ENCODE measurements at places on chromosomes 2 and 18.
A peak's percentile ranks its signal among the peaks of the same experiment; 100 is the strongest.

DNA sequence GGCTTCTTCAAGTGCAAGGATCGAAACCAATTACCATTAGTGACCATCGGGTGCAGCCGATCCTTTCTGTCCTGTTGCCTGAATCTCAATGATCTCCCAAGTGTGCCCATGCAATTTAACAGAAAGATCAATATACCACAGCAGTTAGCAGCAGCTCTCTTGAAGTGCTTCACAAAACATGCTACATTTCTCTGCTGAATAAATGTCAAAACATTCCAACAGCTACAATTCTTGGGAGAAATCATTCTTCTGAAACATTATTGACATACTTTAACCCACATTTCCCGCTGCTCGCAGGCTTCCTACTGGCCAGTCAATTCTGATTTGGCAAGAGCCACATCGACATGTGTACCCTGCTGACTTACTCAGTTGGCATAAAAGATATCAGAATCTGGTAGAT, 907.7 kb downstream of the TMEM182 start:
- DNase-seq, result no peak

DNA sequence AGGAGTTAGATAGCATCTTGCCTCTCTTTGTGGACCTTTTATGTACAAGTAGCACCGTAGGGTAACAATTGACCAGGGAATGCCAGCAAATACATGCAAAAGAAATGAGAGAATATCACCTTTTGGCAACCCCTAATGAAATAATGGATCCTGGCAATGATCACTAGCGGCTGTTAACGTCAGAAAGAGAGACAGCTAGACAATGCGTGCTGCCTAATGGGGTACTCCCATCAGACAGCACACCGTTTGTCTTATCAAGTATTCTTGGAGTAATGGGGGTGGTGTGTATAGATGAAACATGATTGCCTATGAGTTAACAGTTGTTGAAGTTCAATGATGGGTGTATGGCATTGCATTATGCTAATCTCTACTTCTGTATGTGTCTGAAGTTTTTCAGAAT, 1.6 kb downstream of the ELAC1 start:
- no peak for DNase-seq

- DNase-seq, result no peak
These were observed 107.2 kb upstream of the ZNF236 start for GRCh38 chr18:76715012-76715610.

GRCh38 chr18:21110713-21111345, 784 bp downstream of the ROCK1 start:
- DNase-seq, result peak; percentile 47

DNA sequence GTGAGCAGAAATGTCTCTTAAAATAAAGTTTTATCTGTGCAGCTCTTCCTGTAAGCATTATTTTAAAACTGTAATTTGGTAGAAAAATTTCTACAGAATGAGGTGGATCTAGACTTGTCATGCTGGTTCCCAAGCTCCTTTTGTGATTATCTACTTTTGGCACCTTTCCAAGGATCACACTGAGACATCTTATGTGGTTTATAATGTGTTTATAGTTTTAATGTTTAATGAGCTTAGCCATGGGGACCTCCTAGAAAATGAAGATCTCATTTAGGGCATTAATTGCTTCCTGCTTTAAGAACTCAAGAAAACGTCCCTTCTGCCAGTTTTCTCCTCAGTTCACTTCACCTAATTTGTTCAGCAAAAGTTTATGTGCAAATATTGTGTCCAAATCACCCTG, 468.4 kb downstream of the SUCLG1 start:
- DNase-seq, result no peak

DNA sequence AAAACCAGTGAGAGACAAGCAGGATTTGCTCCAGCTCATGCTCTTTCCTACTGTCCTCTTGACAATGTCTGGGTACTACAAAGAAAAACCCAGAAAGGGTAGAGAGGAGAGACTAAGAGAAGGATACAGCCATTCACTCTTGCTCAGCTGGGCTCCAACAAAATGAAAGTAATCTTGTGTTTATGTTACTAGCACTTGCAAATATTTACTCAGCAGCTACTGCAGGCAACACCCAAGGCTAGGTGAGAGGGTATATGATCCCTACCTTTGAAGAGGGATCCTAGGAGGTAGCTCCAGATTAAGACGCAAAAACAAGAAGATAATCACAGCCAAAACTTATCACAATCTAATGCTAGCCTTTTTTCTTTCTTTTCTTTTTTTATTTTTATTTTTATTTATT, 329.6 kb upstream of the ACVR2A start:
- DNase-seq, result no peak

DNA sequence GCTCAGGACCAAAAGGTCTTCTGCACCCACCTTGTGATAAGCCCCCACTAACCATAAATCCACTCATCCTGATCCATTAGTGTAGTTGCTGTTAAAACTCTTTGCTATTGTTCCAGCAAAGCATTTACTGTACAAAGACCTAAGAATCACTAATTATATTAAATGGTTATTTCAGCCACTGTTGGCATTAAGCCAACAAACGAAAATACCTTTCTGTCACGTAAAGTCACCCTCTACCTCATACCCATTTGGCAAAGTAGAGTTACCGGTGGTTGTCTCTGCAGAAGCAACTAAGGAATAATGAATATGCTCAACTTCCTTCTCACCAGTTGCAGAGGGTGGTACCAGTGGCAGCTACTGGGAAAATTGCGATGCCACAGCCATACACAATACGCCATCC, 224.5 kb downstream of the SP3 start:
- DNase-seq, result no peak

GRCh38 chr2:9753276-9753600, 90.0 kb upstream of the TAF1B start:
- DNase-seq, result peak; percentile 38

DNA sequence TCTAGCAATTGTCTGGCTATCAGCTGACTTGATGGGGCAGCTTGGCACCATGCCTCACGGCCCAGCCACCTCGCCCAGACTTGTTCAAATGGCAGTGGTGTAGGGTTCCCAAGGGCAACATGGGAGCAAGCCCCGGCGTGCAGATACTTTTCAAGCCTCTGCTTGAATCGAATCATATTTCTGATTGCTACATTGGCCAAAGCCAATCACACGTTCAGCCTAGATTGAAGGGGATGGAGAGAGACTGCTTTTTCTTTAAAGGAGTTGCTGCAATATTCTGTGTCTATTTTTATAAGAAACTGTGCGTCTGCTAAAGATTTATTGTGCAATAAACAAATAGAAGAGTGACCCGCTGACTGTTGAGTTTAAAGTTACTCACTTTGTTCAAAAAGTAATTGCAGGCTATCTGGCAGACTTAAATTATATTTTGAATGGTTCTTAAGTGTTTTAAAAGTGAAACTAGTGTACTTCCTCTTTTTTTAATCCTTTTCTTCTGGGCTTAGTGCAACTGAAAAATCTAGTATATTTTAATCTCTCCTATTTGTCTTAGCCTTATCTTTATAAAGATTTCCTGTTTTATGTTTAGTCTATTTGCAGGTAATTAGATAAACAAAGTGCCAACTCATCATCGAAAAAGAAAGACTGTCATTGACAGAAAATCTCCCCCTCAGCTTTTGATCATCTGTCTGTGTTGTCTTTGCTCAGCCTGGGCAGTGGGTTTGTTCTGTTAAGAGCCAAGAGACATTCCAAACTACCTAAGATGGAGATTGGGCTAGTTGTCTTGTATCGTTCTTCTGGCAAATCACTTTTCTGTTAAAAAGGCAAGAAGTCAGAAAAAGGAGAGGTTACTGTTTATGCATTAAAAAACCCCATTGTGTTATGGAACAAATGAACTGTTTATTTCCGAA, 156.1 kb downstream of the TPGS2 start:
- DNase-seq, result no peak

- no peak for DNase-seq
These were observed 11.6 kb upstream of the DNER start for GRCh38 chr2:229725716-229726574.

DNA sequence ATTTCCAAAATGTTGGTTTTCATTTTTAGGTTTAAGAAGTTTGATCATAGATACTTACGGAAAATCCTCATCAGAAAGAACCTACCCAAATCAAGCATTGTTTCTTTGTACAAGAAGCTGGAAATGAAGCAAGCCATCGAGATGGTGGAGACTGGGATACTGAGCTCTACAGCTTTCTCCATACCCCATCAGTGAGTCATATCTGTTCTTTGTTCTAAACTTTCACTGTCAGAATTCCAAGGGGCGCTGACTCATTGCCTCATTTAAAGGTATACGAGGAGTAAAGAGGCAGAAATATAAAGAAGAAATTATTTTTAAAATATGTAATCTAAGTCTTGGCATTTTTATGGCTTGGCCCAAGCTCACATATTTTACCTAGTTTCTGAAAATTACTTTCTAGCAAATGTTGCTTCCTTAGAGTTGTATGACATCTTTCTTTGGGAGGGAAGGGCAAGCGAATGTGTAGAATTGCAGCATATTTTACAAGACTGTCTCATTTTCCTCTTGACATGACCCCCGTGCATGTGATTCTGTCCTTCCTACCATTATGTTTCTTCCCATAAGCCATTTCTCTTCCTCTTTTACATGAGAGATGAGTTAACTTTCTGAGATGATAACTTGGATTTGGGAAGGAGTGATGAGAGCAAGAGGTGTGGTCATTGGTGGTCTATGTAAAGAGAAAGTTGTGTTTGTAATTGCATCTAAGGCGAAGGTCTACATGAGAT, 41.2 kb downstream of the SLC9A4 start:
- DNase-seq, result no peak

DNA sequence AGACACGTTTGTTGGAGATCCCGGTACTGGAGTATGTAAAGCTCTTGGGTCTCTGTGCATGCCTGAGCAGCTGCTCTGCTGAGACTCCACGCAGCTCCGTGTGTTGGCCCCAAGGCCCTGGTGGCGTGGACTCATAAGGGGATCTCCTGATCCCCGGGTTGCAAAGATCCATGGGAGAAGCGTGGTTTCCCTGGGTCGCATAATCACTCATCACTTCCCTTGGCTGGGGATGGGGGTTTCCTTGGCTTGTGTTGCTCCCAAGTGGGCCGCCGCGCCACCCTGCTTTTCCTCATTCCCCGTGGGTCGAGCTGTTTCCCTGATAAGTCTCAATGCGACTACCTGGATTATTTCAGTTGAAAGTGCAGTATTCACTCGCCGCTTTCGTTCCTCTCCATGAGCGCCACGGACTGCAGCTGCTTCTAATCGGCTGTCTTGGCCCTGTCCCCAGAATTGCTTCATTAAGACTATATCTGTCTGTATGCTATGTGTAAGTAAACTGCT, 76.0 kb downstream of the EPC2 start:
- peak; percentile 3 for DNase-seq
